ENCODE measurements at places on chromosomes 1 and 21.

GRCh38 chr21:29022166-29022565 is 2.3 kb upstream of the USP16 start:
- H3K4me1 ChIP-seq: no peaks in the 10 kb centered on the region
- H3K36me3 ChIP-seq: no peaks in the 10 kb centered on the region
- no peaks in the 10 kb centered on the region for H3K27me3 ChIP-seq
- DNase-seq: no peak
- no peak overlapping the region for H3K4me3 ChIP-seq

DNA sequence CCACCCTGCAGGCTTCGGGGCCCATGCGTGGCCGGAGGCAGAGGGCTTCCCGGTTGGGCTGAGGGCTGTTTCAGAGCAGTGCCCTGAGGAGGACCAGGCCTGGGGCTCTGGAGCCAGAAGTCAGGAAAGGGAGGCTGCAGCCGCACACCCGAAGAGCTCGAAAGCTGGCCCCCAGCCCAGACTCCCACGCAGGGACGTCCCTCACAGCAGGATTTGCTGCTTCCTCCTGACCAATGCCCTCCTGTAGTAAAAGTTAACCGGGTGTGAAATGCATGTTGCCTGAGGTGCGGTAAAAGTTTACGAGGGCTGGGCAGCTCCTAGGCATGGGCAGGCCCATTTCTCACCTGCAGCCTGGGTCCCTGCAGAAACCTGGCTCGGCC is 101.5 kb upstream of the ARHGEF16 start:
- no peaks in the 10 kb centered on the region for H3K36me3 ChIP-seq
- peaks cover 68% of the 10 kb centered on the region for H3K27me3 ChIP-seq
- peaks cover 53% of the 10 kb centered on the region for H3K4me1 ChIP-seq
- peak overlapping the region; percentile 97 for H3K27ac ChIP-seq
- no peak overlapping the region for H3K4me3 ChIP-seq

GRCh38 chr1:21904454-21904703 is 32.7 kb downstream of the HSPG2 start:
- H3K4me1 ChIP-seq: peaks cover 18% of the 10 kb centered on the region
- no peaks in the 10 kb centered on the region for H3K36me3 ChIP-seq
- no peak overlapping the region for H3K27ac ChIP-seq
- H3K4me3 ChIP-seq: no peak overlapping the region

- peaks cover 80% of the 10 kb centered on the region for H3K36me3 ChIP-seq
- H3K4me3 ChIP-seq: no peak overlapping the region
- no peak for DNase-seq
- no peaks in the 10 kb centered on the region for H3K27me3 ChIP-seq
- no peaks in the 10 kb centered on the region for H3K4me1 ChIP-seq
Measured at GRCh38 chr1:77565321-77565720, 117.1 kb downstream of the ZZZ3 start.

GRCh38 chr21:22679207-22679606 is 1681.0 kb downstream of the NCAM2 start:
- H3K4me1 ChIP-seq: no peaks in the 10 kb centered on the region
- no peaks in the 10 kb centered on the region for H3K27me3 ChIP-seq
- H3K27ac ChIP-seq: no peak overlapping the region

DNA sequence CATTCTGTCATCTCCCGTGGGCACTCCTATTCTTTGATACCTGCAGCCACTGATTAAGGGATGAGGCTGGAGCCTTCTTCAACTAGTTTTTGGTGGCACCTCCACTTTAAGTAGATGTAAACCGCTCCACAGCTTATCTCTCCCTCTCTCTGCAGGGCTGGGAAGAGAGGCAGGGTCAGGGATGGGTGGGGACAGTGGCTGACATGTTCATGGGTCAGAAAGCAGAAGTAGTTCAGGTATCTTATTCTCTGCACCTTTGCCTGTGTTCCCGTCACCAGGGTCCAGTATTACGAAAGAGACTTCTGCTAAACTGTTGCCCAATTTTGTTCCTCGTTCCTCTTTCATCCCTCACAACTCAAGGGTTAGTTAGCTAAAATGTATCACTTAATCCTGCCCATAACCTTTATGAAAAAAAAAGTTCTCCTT is 51.7 kb upstream of the EDEM3 start:
- no peak overlapping the region for H3K4me3 ChIP-seq
- no peak overlapping the region for H3K27ac ChIP-seq
- no peaks in the 10 kb centered on the region for H3K4me1 ChIP-seq
- no peaks in the 10 kb centered on the region for H3K36me3 ChIP-seq
- DNase-seq: no peak

GRCh38 chr1:99650030-99650429 is 4.1 kb downstream of the PALMD start:
- no peak overlapping the region for H3K4me3 ChIP-seq
- no peak for DNase-seq
- H3K27ac ChIP-seq: no peak overlapping the region
- peaks cover 23% of the 10 kb centered on the region for H3K4me1 ChIP-seq
- H3K36me3 ChIP-seq: no peaks in the 10 kb centered on the region
- no peaks in the 10 kb centered on the region for H3K27me3 ChIP-seq

- H3K36me3 ChIP-seq: peaks cover 15% of the 10 kb centered on the region
- H3K4me1 ChIP-seq: peaks cover 14% of the 10 kb centered on the region
- no peak overlapping the region for H3K27ac ChIP-seq
- H3K27me3 ChIP-seq: no peaks in the 10 kb centered on the region
Measured at GRCh38 chr1:36085686-36086526, 2.0 kb downstream of the TEKT2 start.

DNA sequence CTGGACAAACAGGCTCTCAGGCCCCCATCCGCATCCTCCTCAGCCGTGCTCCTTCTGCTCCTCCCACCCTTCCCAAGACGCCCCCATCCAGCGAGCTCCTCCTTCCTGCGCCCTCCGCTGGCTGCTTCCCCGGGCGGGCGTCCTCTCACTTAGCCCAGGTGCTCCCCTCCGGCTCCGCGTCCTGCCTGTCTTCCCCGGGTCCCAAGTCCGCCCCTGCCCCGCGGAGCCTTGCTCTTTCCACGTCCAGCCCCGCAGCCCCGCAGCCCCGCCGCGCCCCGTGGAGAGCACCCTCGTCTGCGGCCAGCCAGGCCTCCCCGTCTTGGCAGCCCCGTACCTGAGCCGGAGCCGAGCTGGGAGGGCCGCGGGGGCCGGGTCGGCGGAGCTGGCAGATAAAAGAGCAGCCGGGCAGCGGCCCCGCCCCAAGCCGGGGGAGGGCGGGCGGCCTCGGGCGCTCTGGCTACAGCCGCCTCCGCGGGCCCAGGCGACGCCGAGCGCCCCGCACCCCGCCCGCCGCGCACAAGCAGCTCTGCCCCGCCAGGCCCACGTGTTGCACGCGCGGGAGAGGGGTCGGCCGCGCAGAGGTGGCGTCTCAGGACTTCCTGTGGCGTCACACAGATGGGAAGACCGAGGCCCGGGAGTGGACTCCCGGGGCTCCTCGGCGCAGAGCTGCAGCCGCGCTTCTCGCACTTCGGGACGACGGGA is at the start of gene PAQR7:
Gene PAQR7 (minus strand): TSS at position 555 of the 702 bp plus-strand sequence. CDS start 11,869 bp downstream, outside the sequence.
- no peaks in the 10 kb centered on the region for H3K36me3 ChIP-seq
- peaks cover 9% of the 10 kb centered on the region for H3K27me3 ChIP-seq
- H3K4me3 ChIP-seq: peak within 1 kb of the TSS; percentile 76
- H3K4me1 ChIP-seq: peaks cover 10% of the 10 kb centered on the region

DNA sequence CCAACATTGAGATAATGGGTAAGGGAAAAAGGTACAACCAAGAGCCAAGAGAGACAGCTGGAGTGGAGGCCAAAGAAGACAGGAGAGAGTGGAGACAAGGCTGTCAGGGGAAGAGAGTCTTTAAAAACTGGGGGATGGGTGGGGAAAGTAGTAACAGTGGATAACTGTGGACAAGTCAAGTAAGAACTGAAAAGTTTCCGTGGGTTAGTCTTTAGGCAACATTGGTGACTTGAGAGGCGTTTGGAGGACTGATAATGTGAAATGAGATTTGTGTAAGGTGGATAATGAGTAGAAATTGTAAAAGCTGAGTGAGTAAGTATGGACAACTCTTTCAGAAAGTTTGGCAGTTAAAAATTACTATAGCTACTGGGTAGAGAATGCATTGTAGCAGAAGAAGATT is 10.4 kb downstream of the PPP2R5A start:
- no peaks in the 10 kb centered on the region for H3K36me3 ChIP-seq
- H3K27me3 ChIP-seq: no peaks in the 10 kb centered on the region
- no peak overlapping the region for H3K4me3 ChIP-seq
- H3K27ac ChIP-seq: no peak overlapping the region
- no peak for DNase-seq

DNA sequence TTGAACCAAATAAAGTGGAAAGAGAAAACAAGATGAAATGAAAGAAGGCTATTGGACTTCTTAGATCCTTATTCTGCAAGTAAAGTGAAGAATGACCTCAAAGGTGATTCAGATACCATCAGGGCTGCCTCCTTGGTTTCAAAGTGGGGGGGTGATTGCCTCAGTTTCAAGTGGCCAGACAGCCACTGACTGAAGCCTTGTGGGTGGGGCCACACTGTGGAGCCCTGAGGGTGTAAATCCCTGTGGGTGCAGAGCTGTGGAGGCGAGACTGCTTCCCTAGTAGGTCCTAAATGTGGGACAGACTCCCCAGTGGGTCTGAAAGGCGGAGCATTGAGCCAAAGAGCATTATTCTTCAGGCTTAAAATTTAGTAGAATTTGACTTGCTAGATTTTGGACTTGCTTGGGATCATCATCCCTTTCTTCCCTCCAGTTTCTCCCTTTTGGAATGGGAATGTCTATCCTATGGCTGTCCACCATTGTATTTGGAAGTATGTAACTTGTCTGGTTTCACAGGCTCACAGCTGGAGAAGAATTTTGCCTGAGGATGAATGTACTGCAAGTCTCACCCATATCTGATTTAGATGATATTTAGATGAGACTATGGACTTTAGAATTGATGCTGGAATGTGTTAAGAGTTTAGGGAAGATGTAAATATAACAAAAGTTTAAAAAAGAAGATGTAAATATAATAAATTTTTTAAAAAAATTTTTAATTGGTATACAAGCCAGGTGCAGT is 71.6 kb upstream of the SOX13 start:
- H3K36me3 ChIP-seq: no peaks in the 10 kb centered on the region
- no peak for DNase-seq
- no peaks in the 10 kb centered on the region for H3K27me3 ChIP-seq
- H3K4me1 ChIP-seq: peaks cover 14% of the 10 kb centered on the region
- H3K4me3 ChIP-seq: no peak overlapping the region
- no peak overlapping the region for H3K27ac ChIP-seq

- H3K27ac ChIP-seq: no peak overlapping the region
- no peaks in the 10 kb centered on the region for H3K36me3 ChIP-seq
- DNase-seq: no peak
- H3K27me3 ChIP-seq: no peaks in the 10 kb centered on the region
Measured at GRCh38 chr1:215192306-215192705, 109.8 kb downstream of the KCNK2 start.

GRCh38 chr1:54806931-54807611 is 5.9 kb upstream of the TTC22 start:
- DNase-seq: no peak
- no peaks in the 10 kb centered on the region for H3K36me3 ChIP-seq
- H3K4me3 ChIP-seq: no peak overlapping the region
- H3K27me3 ChIP-seq: peaks cover 36% of the 10 kb centered on the region
- H3K4me1 ChIP-seq: no peaks in the 10 kb centered on the region
- no peak overlapping the region for H3K27ac ChIP-seq

- H3K4me1 ChIP-seq: peaks cover 24% of the 10 kb centered on the region
- no peak overlapping the region for H3K4me3 ChIP-seq
- peaks cover 96% of the 10 kb centered on the region for H3K36me3 ChIP-seq
- DNase-seq: no peak
- no peaks in the 10 kb centered on the region for H3K27me3 ChIP-seq
Measured at GRCh38 chr1:54399765-54400164, 6.4 kb downstream of the SSBP3 start.

- no peaks in the 10 kb centered on the region for H3K27me3 ChIP-seq
- no peak for DNase-seq
- peaks cover 11% of the 10 kb centered on the region for H3K4me1 ChIP-seq
- no peak overlapping the region for H3K27ac ChIP-seq
Measured at GRCh38 chr1:172351346-172351745, 69.1 kb upstream of the C1orf105 start.

DNA sequence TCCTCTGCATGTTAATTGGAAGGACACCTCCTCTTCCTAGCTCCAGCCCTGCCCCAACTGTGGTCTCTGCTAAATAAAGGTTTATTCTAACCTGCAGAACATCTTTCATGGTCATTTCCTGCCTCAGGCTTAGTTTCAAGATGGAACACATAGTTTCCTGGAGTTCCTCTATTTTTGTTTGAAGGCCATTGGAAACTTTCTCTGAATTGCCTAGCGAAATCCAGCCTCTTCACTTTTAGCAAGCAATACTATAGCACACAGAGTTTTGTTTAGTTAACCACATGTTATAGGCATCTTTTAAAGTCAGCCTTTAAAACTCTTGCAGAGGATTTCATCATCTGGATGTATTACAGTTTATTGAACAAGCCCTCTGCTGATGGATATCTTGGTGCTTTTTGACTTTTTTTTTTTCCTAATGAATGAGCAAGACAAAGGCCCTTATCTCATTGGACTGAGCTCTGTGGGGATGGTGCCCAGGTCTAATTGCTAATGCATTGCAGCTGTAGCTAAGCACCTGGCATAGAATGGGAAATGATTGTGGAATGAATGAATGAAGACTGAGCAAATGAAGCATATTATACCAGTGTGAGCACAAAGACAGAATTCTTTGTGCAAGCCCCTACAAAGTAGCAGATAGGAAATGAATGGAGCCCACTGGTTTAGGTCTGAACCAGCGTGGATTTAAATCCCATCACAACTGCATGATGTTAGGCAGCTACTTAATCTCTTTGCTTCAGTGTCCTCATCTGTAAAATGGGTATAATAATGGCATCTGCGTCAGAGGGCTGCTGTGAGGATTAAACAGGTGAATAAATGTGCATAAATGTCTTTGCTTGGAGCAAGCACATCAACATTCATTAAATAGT is 641 bp upstream of the CFAP107 start:
- H3K4me1 ChIP-seq: no peaks in the 10 kb centered on the region
- no peaks in the 10 kb centered on the region for H3K36me3 ChIP-seq
- no peak overlapping the region for H3K27ac ChIP-seq
- H3K4me3 ChIP-seq: no peak overlapping the region
- H3K27me3 ChIP-seq: no peaks in the 10 kb centered on the region
- no peak for DNase-seq

DNA sequence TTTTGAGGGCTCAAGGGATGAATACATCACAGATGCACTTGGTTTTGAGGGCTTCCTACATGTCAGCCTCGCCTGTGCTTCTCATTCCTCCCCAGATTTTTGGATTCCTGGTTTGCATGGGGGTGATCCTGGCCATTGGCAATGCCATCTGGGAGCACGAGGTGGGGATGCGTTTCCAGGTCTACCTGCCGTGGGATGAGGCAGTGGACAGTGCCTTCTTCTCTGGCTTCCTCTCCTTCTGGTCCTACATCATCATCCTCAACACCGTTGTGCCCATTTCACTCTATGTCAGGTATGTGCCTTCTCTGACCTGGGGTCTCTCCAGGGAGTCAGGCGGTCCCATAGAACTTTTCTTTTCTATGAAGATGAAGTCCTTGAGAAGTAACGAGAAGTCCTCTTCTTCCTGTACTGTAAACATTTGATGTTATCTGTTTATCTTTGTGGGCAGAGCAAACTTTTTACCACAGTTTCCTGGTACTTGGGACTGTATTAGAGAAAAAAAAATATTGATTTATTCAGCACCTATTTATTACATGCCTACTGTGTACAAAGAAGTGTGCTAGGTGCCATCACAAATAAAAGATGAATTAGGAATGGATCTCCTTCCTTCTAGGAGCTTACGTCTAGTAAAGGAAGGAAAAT is 12.0 kb downstream of the ATP8B2 start:
- no peak overlapping the region for H3K4me3 ChIP-seq
- DNase-seq: no peak
- peaks cover 2% of the 10 kb centered on the region for H3K4me1 ChIP-seq
- no peaks in the 10 kb centered on the region for H3K27me3 ChIP-seq
- peaks cover 89% of the 10 kb centered on the region for H3K36me3 ChIP-seq

All from neuronal stem cell (in vitro differentiated cells).